HFFc6 (cell line): ENCODE measurements at places on chromosomes 16 and 17. TPM values are rescaled to one million over a fixed set of nuclear protein-coding genes. Genes with fewer than 3 reads are reported as not detected.

- peaks cover under 1% of the 10 kb centered on the region; the same call in 1 of the 2 replicates for H3K27me3 ChIP-seq
- H3K4me1 ChIP-seq, result peaks cover 20% of the 10 kb centered on the region
- DNase-seq, result peak; percentile 79
- no peaks in the 10 kb centered on the region for H3K36me3 ChIP-seq
- H3K4me3 ChIP-seq, result peak overlapping the region; percentile 76
Observed at GRCh38 chr16:89602273-89602951, 11.0 kb upstream of the DPEP1 start.

DNA sequence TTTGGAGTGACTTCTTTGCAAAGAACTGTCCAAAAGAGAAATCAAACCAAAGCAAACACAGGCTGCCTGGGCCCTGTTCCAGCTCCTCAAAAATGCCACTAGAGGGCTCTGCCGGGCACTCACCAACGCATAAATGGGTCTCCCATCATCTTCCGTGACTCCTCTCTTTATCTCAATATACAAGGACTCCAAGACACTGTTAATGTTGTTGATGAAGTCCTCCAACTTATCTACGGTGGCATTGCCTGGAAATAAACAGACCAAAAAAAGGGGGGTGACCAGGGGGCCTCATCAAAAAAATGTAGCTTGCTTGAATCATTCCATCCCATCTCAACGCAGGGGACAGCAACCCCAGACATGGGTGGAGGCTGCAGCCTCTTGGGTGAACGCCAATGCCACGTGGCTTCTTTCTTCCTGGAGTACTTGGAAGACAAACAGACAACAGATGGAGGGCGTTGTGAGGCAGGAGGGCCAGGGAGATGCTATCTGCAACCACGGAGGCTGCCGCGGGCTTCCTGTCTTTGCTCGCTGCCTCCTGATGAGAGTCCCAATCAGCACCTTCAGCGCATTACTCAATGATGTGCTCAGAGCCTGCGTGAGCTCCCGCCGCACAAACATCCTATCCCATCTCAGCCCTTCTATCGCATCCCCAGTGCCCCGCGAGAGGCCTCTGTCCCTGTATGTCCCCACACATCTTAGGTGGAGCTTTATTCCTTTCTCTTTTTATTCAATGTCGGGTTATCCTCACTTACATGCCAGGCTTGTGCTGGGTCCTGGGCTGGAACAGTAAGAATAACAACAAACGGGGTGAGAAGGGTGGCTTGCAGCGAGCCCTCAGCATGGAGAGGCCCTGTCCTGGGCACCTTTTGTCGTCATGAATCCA lies 32.0 kb downstream of the KDM8 start:
- peaks cover 43% of the 10 kb centered on the region for H3K4me1 ChIP-seq
- peaks cover 9% of the 10 kb centered on the region; the same call in 1 of the 2 replicates for H3K36me3 ChIP-seq
- peak overlapping the region; percentile 60 for H3K4me3 ChIP-seq
- peak; percentile 75 for DNase-seq

Gene CDH13
- total RNA-seq, result 4.5 to 13.0 TPM (median 11.9 TPM) in 3 replicates

DNA sequence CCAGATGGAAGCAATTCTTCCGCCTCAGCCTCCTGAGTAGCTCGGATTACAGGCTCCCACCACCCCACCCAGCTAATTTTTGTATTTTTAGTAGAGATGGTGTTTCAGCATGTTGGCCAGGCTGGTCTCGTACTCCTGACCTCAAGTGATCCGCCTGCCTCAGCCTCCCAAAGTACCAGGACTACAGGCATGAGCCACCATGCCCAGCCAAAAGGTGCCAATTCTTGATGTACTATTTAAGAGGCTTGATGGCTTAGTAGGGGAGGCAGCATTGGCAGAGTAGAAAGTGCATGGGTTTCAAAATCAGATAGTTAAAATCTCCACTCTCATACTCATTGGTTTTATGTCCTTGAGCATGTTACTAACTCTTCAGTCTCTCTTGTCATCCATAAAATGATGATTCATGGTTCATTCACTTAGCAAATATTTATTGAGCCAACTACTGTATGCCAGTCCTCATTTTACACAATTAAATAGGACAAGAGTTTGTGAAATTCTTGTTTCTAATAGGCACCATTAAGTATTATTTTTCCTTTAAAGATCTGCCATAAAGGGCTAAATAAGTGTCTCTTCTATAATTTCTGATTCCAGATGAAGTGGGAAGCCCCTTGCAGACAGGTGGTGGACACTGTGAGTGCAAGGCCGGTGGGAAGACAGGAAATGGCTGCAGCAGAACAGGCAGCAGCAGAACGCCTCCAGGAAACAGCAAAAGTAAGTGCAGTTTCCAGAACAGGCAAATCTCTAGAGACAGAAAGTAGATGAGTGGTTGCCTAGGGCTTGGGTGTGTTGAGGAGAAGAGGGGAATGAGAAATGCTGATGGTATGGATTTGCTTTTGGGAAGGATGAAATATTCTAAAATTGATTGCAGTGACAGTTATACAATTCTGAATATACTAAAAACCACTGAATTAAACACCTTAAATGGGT lies 8.2 kb upstream of the RPL27 start:
- H3K27ac ChIP-seq, result peak overlapping the region; percentile 89
- H3K27me3 ChIP-seq, result no peaks in the 10 kb centered on the region
- peaks cover 57% of the 10 kb centered on the region for H3K36me3 ChIP-seq
- DNase-seq, result peak; percentile 86
- H3K4me1 ChIP-seq, result peaks cover 36% of the 10 kb centered on the region

- H3K4me1 ChIP-seq, result no peaks in the 10 kb centered on the region
- H3K27me3 ChIP-seq, result peaks cover 5% of the 10 kb centered on the region; the same call in 1 of the 2 replicates
- no peaks in the 10 kb centered on the region for H3K36me3 ChIP-seq
- H3K4me3 ChIP-seq, result no peak overlapping the region
Observed at GRCh38 chr16:80527297-80527696, 13.5 kb upstream of the DYNLRB2 start.

- H3K27me3 ChIP-seq, result peaks cover 2% of the 10 kb centered on the region; the same call in 1 of the 2 replicates
- DNase-seq, result no peak
- H3K36me3 ChIP-seq, result no peaks in the 10 kb centered on the region
- H3K4me1 ChIP-seq, result peaks cover 65% of the 10 kb centered on the region
- H3K27ac ChIP-seq, result peak overlapping the region; percentile 49
- H3K4me3 ChIP-seq, result peak overlapping the region; percentile 51; the same call in 1 of the 2 replicates
Observed at GRCh38 chr17:50263331-50264262, 10.7 kb upstream of the TMEM92 start.

DNA sequence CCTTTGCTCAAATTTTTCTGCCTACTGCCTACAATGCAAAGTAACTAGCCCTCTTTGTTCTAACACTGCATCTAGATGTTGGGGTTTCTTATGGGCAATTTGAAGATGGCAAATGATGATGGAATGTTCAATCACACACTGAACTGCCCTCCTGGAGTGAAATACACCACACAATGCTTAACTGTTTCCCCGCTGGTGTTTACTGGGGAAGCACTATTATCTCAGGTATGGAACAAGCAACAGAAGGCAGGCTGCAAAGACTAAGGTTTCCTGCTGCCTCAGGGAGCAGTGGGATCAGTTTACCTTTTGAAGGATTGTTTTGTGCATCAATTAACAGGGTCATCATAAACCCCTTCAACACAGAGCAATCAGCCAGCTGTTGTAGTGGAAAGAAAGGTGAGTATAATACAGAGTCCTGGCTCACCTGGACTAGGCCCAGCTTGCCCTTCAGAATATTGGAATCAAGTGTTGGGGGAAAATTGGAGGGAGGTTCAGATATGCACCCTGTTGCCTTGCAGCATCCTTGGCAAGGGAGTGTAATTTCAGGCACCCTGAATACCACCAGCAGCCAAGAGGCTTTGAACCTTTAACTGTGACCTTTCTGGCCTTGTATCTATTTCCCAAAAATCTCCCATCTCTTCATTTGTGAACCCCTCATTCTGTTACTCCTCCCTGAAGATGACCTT lies 105.4 kb upstream of the CDH11 start:
- H3K27me3 ChIP-seq, result no peaks in the 10 kb centered on the region; the same call in none of the 2 replicates
- no peak overlapping the region for H3K4me3 ChIP-seq
- DNase-seq, result no peak
- H3K36me3 ChIP-seq, result no peaks in the 10 kb centered on the region
- H3K4me1 ChIP-seq, result peaks cover 27% of the 10 kb centered on the region
- no peak overlapping the region for H3K27ac ChIP-seq

GRCh38 chr16:86761111-86762031 lies 183.0 kb downstream of the FOXL1 start:
- H3K4me3 ChIP-seq, result peak overlapping the region; percentile 87
- H3K36me3 ChIP-seq, result no peaks in the 10 kb centered on the region
- H3K4me1 ChIP-seq, result peaks cover 55% of the 10 kb centered on the region
- H3K27ac ChIP-seq, result peak overlapping the region; percentile 66
- DNase-seq, result peak; percentile 61
- H3K27me3 ChIP-seq, result peaks cover 19% of the 10 kb centered on the region

Gene SHISA9
- not detected in 3 replicates for total RNA-seq

DNA sequence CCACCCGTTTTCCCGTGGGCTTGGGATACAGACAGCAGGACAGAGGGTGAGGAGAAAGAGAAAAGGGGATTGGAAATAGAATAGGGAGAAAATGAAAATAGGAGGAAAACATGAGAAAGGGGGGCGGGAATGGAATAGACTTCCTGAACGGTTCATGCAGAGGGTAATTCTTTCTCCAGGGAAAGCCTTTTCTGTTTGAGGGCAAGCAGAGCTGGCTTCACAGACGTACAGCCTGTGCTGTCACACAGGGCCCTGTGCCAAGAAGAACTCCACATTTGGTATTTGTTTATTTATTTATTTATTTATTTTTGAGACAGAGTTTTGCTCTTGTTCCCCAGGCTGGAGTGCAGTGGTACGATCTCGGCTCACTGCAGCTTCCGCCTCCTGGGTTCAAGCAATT lies 12.0 kb downstream of the MILR1 start:
- no peak overlapping the region for H3K27ac ChIP-seq
- no peak for DNase-seq
